EH (cell line): ENCODE measurements at places on chromosomes 7 and 10.

DNA sequence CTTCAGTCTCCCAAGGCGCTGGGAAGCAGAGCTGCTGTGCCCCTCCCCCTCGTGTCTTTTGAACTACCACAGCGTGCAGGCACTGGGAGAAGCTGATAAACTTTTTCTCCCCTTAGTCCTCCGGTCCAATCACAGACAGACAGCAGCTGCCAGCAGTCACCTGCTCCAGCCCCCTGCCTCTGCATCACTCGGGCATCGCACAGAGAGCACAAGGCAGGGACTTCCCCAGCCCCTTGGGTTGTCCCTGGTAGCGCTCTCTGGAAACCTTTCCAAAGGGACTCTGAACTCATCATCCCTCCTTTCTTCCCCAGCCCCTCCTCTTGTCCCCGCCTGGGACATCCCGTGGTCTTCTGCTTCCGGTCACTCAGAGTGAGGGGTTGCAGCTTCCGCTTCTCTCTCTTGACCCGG is 1.4 kb upstream of the NEUROG3 start:
- no peak for DNase-seq

GRCh38 chr7:152667958-152668357 is 8.0 kb downstream of the XRCC2 start:
- no peak for DNase-seq

GRCh38 chr7:47852330-47853245 is 95.7 kb downstream of the PKD1L1 start:
- peak; percentile 32 for DNase-seq

DNA sequence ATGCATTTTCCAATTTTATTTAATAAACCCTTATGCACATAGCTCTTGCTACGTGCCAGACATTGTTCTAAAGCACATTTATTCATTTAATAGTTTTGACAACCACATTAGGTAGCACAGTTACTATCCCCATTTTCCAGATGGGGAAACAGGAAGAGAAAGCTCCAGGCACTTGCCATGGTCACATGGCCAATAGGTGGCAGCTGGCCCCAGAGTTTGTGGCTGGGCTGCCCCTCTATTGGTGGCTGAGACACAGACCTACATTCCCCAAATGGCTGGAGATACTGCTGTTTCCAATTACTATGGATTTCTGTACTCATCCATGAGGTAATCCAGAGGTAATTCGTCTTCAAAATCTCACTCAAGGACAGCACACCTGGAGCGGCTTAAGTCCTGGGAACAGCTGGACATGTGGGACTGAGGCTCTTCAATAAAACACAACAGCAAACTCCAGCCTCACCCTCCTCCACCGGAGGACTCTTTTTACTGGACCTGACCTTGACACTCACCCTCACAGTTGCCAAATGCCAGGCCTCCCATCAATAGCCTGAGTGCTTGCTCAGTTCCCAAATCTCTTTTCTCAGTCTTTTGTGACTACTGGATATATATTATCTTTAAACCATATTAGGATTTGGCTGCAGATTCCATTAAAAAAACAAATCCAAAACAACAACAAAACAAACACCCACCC is 106.1 kb downstream of the CLEC2L start:
- peak; percentile 17 for DNase-seq

GRCh38 chr10:35696392-35697287 is 54.5 kb upstream of the FZD8 start:
- DNase-seq = no peak

GRCh38 chr7:95407751-95408150 is 11.6 kb upstream of the PON3 start:
- DNase-seq = no peak

DNA sequence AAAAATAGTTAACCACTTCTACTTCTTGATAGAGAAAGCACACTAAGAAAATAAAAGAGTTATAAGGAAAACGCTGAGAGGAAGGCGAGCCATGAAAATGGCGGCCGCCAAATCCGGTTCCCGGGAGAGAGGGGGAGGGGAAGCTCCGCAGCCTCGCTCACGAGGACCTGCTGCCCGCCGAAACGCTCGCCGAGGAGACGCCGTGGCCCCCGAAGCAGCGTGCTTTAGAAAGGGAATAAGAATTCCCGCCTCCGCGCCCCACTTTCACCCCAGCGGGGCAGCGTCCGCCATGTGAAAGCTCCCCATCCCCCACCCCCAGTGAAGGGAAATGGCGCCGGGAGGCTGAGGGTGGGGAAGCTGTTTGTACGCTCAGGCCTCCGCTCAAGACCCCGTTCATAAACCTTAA is 505 bp downstream of the HNRNPA2B1 start:
- DNase-seq = peak; percentile 62

DNA sequence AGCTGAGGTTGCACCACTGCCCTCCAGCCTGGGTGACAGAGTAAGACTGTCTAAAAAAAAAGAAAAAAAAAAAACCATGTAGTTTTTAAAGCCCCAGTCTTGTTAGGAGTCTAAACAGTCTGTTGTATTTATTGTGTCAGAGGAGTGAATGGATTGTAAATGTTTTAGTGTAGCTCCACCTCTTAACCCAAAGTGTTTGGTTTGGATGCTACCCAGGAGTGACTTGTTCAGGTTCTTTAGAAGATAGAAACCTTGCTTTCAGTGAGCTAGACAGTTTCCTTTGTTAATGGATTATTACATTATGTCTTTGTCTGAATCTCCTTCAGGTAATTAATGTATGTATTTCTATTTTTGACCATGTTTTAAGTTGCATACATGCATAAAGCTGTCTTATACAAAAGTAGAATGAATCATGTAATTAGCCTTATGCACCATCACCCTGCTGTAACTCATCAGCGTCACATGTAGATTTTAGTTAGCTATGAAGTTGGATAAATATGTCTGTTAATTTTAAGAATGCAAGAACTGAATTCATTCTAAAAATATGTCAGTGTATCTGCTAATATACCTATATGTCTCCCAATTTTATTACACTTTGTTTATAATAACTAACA is 97.7 kb downstream of the TAF3 start:
- DNase-seq = peak; percentile 58
